ENCODE measurements at places on chromosomes 3 and 15.

- DNase-seq, result no peak
Measured at GRCh38 chr3:166607933-166608521, 770.8 kb upstream of the BCHE start.

DNA sequence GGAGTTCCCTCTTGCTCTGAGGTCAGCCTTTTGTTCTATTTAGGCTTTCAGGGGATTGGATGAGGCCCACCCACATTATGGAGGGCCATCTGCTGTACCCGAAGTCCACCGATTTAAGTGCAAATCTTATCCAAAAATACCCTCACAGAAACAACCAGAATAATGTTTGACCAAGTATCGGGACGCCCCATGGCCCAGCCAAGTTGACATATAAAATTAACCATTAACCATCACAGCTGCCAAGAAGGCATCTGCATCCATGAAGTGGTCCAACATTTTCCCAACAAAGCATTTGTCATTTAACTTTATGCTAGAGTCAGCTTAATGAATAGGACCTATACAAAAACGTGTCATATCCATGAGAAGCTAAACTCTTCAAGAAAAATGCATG, 46.2 kb upstream of the TBC1D23 start:
- no peak for DNase-seq

GRCh38 chr3:13087320-13087990, 14.2 kb upstream of the IQSEC1 start:
- DNase-seq, result no peak

DNA sequence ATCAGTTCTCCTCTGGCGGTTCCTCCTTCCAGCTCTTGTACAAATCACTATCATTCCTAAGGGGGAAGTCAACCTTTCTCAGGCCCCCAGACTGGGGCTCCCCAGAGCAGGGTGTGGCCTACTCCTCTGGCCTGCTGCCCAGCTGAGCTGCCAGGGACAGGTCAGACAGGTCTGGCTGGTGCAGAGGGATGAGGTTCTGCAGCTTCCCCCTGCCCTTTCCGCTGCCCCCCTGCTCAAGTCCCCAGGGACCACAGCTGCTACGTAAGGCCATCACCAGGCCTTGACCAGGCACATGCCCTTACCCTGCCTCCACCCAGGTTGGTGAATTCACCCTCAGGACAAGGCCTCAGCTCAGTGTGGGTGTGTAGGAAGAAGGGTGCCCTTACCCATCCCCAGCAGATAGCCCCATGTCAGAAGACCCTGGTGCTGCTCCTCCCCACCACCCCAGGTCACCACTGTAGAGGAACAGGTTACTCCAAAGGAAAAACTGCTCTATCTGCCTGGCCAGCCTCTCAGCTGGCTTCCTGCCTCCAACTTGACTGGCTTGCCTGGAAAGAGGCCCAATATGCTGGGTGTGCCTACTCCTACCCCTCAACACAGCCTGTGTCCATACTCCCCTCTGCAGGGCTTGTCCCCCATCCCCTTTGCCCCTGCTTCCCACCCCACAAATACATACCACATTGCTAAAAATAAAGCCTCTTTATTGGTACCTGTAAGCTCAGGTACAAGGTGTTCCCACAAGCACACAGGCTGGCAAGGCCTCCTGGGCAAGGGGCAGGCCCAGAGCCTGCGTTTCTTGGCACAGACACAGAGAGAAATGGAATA, 12.0 kb downstream of the CSRNP1 start:
- no peak for DNase-seq

- peak; percentile 4 for DNase-seq
Measured at GRCh38 chr3:109257269-109257668, 59.0 kb downstream of the DPPA2 start.

DNA sequence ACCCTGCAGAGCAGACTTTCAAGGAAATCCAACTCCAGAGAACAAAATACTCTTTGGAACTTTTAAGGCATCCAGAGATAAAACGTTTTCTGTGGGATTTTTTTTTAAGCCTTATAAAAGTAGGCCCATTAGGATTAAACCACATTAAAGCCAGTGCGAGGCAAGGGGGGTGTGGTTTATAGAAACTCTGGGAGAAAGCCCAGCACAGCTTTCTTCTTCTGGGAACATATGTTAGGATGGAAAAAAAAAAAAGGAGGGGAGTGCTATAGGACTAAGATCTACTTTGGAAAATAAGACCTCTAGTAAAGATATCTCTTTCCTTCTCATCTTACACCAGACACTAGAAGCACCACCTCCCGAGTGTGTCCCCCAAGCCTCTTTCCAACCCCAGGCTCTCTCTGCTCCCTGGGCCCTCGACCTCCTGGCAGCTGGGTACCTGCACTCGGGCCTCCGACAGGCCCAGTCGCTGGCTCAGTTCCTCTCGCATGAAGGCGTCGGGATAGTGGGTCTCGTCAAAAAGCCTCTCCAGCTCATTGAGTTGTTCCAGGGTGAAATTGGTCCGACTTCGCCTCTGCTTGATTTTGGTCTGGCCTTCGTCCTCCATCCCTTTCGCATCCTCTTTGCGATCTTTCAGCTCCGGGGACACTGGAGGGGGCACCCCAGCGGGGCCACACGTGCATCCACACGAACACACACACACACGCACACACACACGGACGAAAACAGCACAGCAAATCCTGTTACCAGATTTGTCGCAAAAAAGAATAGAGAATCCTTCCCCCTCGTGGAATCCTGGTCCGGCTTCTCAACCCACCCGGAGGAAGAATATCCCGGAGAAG, 3.8 kb downstream of the SHOX2 start:
- DNase-seq, result peak; percentile 44

DNA sequence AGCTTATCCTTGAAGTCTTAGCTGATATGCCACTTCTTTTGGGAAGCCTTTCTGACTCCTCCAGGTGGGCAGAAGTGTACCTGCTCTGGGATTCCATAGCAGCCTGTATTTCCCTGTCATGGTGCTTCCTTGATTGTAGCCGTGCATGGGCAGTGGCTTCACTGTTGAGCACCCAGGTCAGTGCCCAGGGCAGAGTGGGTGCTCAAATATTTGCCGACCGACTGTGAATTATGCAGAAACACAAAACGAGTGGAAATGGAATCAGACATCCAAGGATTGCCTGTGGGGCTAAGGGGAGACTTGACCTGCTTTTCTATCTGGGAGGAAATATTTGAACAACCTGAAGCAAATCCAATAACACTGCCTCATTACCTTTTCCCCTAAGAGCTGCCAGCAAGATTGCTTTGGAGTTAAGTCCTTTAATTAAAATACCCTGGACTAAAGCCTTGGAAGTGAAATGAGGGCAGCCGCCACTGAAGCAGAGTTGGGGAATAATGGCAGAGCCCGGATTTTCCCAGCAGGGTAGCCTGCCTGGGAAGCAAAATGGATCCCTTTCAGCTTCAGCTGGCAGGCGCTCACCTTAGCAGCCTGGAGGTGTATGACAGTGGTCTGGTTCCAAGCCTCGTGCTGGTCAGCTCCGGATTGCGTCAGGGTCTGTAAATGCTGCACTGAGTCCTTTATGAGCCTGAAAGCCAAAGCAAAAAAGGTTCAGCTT, 14.9 kb downstream of the ACOX2 start:
- no peak for DNase-seq

- no peak for DNase-seq
Measured at GRCh38 chr15:77001351-77001750, 6.4 kb downstream of the PSTPIP1 start.

- DNase-seq, result no peak
Measured at GRCh38 chr3:50502225-50502583, 1.2 kb downstream of the CACNA2D2 start.

GRCh38 chr3:31616711-31617110, 84.0 kb downstream of the STT3B start:
- no peak for DNase-seq

GRCh38 chr15:75844629-75845335, 1.5 kb downstream of the UBE2Q2 start:
- DNase-seq, result no peak

GRCh38 chr3:192795021-192795420, 67.7 kb upstream of the FGF12 start:
- DNase-seq, result no peak
